ENCODE measurements at places on chromosomes 11 and 22. TPM values are rescaled to one million over a fixed set of nuclear protein-coding genes. Genes with fewer than 3 reads are reported as not detected.

- no peak for DNase-seq
These were observed 1.0 kb upstream of the SLC1A2 start for GRCh38 chr11:35420371-35420770.

- DNase-seq = no peak
These were observed 11.7 kb upstream of the RDX start for GRCh38 chr11:110308071-110308470.

DNA sequence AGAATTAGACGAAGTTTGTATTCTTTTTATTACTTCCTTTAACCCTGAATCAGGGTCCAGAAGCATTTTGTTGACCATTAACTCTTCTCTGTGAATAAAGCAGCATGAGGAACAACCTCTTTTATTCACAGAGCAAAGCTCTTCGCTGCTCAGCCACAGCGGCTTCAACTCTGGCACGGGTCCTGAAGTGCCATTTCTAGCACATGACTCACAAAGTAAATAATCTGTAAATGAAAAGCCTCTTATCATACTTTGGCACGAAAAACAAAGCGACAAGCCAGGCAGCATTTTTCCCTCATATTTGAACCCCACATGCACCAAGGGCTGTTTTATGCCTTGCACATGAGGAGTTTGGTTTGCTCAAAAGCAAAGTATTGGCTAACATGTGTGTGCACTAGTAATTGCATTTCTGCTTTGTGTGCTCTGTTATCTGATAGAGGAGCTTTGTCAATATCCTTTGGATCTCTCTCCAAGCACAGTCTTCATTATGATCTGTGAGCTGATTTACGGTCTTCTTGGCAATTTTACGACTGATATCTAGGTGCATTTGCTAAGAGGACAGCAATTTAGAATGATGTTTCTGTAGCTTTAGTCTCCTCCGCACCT lies 33.0 kb upstream of the APOBEC3A start:
- peak; percentile 90 for DNase-seq

GRCh38 chr11:1073261-1073724 lies 1.4 kb upstream of the MUC2 start:
- DNase-seq = peak; percentile 89

- DNase-seq = no peak
These were observed 4.4 kb downstream of the MTMR2 start for GRCh38 chr11:95919514-95919913.

DNA sequence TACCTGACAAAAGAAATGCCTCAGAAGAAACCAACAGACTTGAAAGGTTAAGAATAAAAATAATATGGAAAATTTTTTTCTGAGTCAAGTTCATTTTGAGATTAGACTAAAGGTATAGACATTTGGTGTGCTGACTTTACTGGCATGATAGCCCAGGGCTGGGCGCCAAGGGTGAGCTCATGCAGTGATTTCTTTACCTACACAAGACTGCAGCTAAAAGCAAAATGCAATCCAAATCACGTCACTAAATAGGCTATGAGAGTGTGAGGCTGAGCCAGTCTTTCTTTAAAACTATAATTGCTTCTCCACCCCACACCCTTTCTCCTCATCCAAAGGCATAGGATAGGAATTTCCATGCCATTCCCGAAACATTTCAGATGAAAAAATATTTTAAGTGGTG lies 196.5 kb downstream of the FAM76B start:
- DNase-seq = peak; percentile 44

GRCh38 chr11:17989306-17989705 lies 23.5 kb downstream of the SERGEF start:
- DNase-seq = no peak

DNA sequence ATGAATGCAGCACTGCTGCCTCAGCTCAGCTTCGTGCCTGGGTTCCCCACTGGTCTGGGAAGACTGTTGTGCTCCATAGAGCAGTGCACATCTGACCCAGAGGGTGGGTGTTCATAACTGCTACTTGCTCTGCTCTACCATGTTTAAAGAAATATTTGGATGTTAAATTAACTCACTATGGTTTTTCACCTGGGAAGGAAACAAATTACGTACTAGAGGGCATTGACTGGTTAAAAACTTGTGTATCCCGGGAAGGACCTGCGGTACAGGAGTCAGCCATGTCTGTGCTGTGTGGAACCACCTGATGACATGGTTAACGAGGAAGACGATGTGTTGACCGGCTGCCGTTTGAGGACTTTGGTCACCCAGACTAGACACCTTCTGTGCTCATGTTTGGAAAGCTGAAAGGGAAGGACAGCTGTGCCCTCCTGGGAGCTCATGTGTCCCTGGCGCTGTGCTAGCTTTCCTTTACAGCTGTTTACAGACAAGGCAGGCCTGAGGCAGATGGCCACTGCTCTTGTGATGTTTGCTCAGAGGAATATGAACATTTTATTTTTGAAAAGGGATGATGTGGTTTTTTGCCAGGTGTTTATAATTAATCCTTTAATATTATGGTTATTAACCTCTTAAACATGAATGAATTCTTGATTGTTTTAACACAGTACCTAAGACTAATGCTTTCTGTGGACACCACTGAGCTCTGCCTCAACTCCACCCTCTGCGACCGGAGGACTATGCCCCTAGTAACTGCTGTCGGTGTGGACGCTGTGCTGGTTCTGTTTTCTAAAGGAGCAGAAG lies 14.3 kb upstream of the AIFM3 start:
- DNase-seq = no peak

DNA sequence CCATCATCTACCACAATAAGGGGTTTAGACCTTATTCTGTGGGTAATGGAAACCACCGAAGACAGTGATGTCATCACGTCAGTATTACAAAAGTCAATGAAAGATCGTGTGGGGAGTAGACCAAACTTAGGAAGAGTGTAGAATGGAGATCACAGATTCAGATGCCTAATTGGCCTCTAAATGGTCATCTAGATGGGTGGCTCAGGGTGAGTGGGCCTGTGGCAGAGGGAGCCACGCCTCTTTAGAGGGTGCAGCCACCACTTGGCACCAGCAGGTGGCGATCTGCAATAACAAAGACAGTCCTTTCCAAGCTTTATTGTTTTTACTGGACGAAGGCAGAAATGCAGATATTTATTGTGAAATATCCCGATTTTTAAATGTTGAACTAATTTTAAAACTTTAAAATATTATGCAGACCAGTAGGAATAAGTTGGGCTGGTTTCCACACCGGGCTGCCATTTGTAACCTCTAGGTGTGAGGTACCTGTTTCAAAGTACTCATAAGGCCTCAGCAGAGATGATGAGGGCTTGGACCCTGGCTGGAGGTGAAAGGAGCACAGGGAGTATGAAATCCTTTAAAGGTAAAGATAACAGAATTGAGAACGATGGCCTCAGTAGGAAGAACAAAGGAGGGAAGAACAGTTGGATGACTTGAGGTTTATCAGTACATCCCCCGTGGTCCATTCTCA lies 222.0 kb downstream of the DBX1 start:
- peak; percentile 67 for DNase-seq

DNA sequence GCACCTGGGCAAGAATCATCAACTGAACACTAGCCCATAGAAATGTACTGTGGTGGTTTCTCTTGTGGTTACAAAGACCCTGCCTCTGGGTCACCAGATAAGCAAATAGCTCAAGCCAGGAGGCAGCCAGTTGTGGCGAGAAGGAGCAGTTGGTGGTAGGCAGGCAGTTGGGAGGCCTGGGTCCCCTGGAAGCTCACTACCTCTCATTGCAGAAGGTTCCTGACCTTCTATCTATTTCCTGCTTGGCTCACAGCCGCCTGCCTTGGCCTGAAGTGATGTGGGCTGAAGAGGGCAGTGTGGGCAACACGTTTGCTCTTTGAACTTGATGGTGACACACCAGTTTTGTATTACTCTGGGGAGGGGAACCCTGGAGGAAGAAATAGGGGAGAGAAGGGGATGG lies 34.7 kb downstream of the NECTIN1 start:
- DNase-seq = no peak

DNA sequence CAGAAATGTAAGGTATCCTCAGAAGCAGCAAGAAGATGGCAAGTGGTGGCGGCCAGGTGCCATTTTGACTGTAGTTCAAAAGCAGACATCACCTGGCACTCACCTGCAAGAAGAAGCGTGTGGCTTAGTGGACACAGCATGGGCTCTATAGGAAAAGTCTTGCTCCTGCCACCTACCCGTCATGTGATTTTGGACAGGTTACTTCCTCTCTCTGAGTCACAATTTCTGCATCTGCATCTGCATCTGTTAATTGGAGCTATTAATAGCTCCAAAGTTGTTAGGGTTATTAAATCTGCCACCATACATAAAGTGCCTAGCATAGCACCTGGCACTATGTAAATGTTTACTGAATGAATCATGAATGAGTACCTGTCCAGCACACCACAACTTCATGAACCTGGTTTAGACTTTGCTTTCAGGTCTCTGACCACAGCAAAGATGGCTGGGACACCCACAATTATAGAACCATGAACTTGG lies 16.8 kb downstream of the RAB30 start:
- DNase-seq = no peak

- peak; percentile 59 for DNase-seq
These were observed 268.6 kb downstream of the TBC1D22A start for GRCh38 chr22:47030881-47031627.

- no peak for DNase-seq
These were observed 129.7 kb downstream of the ST3GAL4 start for GRCh38 chr11:126485021-126485792.

DNA sequence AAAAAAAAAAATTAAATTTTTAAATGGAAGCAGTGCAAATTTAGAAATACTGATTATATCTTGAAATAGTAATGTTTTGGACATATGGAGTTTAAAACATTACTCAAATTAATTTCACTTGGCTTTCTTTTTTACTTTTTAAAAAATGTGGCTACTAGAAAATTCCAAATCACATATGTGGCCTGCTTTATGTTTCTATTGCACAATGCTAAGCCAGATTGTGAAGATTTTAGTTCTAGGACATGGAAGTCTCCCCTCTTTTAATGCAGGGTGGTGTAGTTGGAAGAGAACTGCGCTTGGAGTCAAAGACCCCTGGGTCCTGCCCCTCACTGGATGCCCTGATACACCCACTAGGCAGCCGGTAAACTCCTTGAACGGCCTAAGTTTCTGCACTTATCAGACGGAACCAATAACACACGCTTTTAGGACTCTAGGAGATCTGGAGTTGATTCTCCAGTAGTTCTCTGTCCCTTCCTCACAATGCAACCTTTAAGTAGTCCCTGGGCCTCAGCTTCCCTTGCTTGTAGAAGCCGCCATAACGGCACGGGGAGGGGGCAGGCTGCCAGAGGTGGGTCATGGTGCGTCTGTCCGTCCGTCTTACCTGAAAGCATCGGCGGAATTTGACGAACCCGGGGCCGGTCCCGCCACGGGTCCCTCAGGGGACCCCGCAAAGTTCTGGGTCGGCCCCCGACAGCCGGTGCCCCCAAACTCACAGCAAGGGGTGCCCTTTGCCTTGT lies 505 bp downstream of the FAM227A start:
- DNase-seq = peak; percentile 17

DNA sequence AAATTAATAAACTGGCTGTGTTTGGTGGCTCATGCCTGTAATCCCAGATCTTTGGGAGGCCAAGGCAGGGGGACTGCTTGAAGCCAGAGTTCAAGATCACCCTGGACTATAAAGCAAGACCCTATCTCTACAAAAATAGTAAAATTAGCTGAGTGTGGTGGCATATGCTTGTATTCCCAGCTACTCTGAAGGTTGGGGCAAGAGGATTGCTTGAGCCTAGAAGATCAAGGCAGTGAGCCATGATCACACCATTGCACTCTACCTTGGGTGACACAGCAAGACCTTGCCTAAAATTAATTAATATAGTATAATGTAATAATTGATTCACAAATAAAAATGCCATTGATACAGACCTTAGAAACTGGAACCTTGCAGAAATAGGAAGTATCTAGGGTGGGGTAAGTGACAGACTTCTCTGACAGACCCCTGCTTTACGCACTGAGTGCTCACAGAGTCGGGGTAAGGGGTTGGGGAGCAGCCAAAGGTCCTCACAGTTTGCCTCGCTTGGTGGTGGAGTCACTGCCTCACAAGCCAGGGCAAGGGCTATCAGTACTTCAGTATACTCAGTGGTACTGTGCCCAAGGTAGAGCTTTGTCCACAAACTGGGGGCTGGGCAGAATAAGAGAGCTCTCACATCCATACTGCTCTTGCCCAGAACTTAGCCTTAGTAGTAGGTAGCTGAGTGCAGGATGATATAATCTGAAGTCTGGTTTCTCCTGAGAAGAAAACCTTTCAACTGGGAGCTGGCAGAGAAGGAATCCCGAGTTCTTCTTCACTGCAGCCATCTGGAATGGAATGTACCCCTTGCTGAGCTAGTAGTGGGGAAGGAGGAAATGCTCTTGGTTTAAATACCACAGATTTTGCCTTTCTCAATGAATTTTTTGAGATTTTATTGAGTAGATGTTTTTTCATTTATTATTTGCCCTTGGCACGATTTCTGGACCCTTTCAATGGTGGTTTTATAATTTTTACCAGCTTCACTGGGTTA lies 65.5 kb downstream of the EMSY start:
- DNase-seq = no peak

GRCh38 chr22:46737976-46738646 lies at the start of gene CERK:
TSS of gene CERK (minus strand) at chr22:46738252. CDS start at chr22:46738148, 104 bp downstream.
- DNase-seq = peak; percentile 65

- no peak for DNase-seq
These were observed 122.4 kb upstream of the OPCML start for GRCh38 chr11:133654630-133655212.

The ELMOD1 gene
- total RNA-seq = 2.6 TPM

The LMO1 gene
- total RNA-seq = not detected

The TEF gene
- total RNA-seq = 7.0 TPM

The OR51B4 gene
- total RNA-seq = not detected

The DGCR8 gene
- total RNA-seq = 22.3 TPM

The TMEM126A gene
- total RNA-seq = 105 TPM

Measured in Daoy (cell line).